ENCODE measurements at places on chromosomes 4 and X.

GRCh38 chrX:40157228-40158035 is 59.7 kb upstream of the BCOR start:
- no peak for DNase-seq

GRCh38 chr4:30802622-30803323 is 82.6 kb downstream of the PCDH7 start:
- peak; percentile 64 for DNase-seq

GRCh38 chr4:78379991-78380729 is 171.4 kb upstream of the ANXA3 start:
- DNase-seq, result peak; percentile 74

- DNase-seq, result no peak
Measured at GRCh38 chrX:101397779-101398178, 7.0 kb downstream of the RPL36A start.

GRCh38 chr4:103364083-103364482 is 165.9 kb upstream of the CENPE start:
- DNase-seq, result no peak

DNA sequence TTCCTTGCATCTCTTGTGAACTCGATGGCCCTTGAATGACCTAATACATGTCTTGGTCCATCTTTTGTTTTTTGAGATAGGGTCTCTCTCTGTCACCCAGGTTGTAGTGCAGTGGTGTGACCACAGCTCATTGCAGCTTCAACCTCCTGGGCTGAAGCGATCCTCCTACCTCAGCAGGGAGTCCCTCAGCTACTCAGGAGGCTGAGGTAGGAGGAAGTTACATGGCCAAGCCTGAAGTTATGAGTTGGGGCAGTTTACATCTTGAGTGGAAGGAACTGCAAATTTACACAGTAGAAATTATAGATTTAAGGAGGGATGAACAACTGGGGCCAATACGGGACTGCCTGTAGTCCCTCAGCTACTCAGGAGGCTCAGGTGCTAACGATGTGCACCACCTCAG is 97.2 kb upstream of the METTL14 start:
- no peak for DNase-seq

- DNase-seq, result peak; percentile 36
Measured at GRCh38 chr4:113673450-113673849, 88.1 kb downstream of the CAMK2D start.

GRCh38 chr4:159227984-159228383 is 125.1 kb downstream of the RAPGEF2 start:
- DNase-seq, result peak; percentile 90

DNA sequence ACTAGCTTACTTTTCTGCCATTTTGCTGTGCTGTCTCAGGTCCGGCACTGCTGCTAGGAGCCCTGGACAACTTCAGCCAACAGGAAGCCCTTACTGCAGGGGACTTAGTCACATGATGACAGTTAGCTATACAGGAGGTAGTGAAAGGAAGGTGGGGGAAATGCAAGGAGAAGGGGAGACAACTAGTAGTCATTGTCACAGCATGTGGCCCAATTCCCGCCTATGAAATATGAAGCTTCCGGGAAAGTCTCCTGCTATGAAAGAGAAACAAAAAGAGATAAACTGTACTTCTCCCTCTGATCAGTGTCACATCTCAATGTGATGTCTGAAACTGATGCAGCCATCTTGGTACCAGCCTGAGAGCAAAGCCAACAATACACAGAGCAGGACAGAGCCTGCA is 71.6 kb downstream of the AMELX start:
- DNase-seq, result no peak

DNA sequence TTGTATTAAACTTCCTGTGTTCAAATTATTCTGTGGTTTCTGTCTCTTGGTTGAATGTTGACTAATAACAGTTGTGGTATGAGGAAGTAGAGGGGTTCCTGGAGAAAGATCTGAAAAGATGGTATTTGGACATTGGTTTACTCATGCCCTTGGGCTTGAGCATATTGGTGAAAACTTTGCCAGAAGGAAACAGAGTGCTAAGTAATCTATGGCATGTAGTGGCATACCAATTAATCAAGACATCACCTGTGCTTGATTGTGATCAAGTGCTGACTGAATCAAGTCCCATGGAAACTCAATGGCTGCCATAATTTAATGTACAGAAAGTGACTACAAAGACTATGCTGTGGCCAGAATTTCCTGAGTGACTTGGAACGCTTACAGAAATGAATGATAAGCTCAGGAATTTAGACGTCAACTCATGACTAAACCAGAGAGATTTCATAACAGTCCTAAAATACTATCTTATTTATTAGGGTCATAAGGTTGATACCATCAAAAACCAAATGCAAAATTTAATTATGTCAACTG is 2062.9 kb downstream of the ARAP2 start:
- DNase-seq, result peak; percentile 96

DNA sequence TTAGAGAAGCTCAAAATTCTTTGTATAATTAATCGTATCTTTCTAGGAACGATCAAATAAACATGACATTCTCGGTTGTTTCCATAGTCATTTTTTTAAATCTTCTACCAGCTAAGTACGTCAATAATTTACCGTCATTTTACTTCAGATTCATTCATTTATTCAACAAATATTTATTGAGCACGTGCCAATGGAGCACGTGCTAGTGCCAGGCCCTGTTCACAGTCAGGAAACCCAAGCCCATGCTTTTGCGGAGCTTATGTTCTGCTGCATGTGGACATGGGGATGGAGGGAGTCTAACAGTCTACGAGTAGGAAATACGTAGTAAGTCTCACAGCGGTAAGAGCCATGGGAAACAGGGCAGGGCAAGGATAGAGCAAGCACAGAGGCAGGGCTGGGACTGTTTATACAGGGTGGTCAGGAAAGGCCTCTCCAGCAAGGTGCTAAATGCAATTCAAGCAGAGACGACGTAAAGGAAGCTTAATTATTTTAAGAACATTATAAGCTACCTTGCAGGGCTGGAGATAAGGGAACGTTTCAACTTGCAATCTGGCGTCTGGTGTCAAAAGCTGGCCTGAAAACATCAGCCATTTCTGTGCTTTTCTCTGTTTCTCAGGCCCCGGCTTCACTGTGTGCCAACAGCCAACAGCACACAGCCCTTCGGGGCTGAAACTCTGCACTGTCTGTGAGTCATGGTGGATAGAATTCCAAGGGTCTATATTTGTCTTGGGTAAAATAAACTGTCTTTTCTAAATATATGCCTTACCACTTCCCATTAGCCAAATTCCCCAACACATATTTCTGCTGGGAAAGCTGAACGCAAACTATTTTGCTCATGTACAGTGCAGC is 517.1 kb upstream of the ZFP42 start:
- DNase-seq, result peak; percentile 90

- DNase-seq, result peak; percentile 3
Measured at GRCh38 chrX:95764972-95765451, 919.6 kb upstream of the DIAPH2 start.

DNA sequence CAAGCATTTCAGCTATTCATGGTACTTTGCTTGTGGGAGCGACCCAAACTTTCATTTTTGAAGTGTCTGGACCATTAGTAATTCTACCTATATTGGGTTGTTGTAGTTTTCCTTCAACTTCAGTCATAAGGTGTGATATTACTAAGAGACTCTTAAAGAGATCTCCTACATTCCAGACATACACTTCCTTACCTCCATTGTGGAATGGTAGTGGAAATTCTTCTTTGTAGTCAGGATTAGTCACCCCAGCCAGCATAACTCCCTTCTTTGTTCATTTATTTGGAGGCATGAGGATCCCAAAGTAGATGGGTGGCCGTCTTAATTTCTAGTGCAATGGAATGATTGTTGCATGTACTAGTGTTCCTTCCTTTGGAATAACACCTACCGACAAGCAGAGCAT is 991.4 kb downstream of the ARAP2 start:
- no peak for DNase-seq

DNA sequence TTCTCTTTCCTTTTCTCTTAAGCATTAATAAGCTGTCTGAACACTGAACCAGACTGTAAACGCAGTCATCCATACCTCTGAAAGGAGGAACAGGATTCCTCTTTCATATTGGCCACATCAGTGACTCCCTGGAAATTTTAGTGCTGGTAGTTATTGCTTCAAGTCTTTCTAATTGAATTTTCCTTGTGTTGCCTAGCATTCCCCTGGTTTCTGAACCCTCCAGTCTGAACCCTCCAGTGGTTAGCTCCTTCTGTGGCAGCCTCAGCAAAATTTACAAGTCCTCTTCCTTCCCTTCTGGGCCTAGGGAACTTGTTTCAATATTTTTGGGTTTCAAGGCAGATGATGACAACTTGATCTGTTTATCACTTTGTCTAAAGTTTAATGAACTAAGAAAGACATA is 7.9 kb downstream of the SPARCL1 start:
- no peak for DNase-seq

GRCh38 chrX:138011468-138011867 is 445.5 kb downstream of the ZIC3 start:
- no peak for DNase-seq

DNA sequence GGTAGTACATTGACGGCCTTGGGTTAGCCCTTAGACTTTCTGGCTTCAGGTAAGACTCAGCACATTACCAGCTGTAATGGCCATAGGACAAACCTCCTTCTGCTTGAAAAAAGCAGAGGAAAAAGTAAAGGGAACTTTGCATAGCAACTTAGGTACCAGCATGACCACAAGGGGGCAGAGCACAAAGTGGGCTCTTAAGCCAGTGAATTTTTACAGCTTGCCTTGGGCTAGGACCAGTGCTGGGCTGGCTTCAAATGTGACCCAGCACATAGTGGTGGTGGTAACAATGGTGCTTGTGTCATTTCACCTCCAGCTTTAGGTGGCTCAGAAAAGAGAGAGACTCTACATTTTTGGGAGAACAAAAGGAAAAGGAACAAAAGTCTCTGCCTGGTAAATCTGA is 66.1 kb downstream of the KLHL4 start:
- no peak for DNase-seq

- DNase-seq, result no peak
Measured at GRCh38 chr4:11343536-11343935, 85.2 kb downstream of the HS3ST1 start.

GRCh38 chrX:15761564-15762191 is 23.6 kb downstream of the CA5B start:
- peak; percentile 26 for DNase-seq

DNA sequence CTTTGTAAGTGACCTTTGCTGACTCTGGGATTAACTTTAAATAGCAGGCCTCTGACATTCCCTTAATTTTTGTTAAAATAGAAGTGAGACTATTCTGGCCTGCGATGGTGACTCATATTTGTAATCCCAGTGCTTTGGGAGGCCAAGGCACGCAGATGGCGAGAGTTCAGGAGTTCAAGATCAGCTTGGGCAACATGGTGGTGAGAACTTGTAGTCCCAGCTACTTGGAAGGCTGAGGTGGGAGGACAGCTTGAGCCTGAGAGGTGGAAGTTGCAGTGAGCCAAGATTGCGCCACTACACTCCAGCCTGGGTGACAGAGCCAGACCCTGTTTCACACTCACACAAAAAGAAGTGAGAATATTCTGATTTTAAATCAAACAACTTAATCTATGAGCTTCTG is 27.3 kb downstream of the ZNF330 start:
- DNase-seq, result peak; percentile 64

DNA sequence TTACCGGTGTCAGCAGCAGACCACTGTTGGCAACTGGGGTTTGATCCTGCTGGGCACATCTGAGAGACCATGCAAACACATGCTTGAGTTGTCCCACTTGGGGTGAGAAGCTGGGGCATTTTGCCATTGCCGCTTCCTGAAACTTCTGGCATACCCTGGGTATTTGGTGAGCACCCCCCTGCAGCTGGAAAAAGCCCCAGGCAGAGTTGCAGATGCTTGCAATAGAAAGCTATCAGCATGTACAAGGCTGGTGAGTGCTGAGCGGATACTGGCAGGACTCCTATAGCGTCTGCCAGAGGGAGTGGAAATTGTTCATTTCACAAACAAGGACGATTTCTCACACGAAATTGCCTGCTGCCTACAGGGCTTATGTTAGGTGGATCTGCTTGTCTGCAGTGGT is 32.3 kb downstream of the SUPT20HL1 start:
- DNase-seq, result no peak

GRCh38 chr4:109205186-109205585 is 97.3 kb downstream of the COL25A1 start:
- DNase-seq, result no peak

GRCh38 chr4:14719053-14719452 is 283.2 kb upstream of the CPEB2 start:
- DNase-seq, result peak; percentile 18

- DNase-seq, result no peak
Measured at GRCh38 chr4:132839070-132839469, 310.0 kb upstream of the PCDH10 start.

DNA sequence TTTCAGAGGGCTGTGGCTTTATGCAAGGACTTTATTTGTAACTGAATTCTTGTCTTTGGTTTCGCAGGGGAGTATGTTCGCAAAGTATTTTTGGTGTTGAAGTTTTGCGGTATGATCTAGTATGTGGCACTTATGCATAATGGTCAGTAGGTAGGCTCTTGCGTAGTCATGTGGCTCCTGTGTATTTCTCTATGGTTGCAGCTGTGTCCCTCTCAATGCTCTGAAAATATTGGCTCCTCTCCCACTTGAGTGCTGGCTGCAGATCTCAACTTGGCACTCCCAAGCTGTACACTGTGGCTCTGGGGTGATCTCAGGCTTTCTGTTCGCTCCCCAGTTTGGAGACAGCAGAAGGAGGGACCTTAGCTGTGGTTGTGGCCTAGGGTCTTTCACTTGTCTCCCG is 24.8 kb downstream of the ARMCX5 start:
- DNase-seq, result no peak

DNA sequence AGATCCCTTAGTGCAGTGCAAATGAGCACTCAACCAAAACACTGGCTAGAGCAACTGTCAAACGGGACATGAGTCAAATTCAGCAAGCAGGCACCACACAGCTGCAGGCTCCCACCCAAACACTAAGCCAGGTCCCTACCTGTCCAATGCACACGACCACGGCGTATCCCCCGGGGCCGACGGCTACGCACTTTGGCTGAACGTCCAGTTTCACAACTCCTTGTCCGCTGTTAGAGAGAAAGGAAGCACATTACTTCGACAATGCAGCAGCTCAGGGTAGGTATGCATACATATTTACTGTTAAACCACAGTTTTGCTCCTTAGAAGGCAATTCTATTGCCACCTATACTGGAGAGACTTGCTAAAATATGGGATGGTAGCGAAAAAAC is 35.4 kb downstream of the WDR1 start:
- no peak for DNase-seq

DNA sequence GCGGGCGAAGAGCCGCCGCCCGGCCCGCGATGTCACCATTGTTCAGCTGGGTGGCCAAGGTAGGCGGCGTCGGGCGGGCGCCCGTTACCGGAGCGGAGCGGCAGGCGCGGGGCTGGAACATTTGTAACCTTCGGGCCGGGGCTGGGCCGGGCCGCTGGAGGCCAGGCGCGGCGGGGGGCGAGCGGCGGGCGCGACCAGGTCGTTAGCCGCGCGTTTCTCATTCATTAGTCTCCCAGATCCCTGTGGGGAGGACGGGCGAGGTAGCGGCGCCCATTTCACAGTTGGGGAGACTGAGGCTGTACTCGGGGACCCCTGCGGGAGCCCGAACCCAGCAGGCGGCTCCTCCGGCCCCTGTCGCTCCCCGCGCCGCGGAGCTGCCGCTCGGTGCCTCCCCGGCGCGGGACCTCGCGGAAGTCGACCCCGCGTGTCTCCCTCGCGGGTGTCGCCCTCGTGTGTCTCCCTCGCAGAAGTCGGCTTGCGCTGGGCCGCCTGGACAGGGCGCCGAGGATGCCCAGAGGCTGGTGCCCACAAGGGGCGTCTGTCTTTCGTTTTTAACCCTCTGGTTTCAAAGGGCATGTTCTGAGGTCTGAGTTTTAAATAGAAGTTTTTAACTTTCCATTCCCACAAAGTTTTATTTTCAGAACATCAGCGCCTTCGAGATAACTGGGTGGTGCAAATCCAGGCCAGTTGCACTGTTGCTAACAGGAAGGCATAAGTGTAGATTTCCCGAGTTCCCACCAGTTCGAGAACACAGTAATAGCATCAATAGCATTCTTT is 17.5 kb downstream of the PTTG2 start:
- peak; percentile 62 for DNase-seq

- no peak for DNase-seq
Measured at GRCh38 chrX:115988825-115989224, 181.7 kb upstream of the AGTR2 start.

All from fibroblast of skin of right biceps (primary cell).